ENCODE measurements at places on chromosomes 5 and 9.

- no peak for DNase-seq
Observed at GRCh38 chr9:89864257-89864656, 259.4 kb downstream of the GADD45G start.

DNA sequence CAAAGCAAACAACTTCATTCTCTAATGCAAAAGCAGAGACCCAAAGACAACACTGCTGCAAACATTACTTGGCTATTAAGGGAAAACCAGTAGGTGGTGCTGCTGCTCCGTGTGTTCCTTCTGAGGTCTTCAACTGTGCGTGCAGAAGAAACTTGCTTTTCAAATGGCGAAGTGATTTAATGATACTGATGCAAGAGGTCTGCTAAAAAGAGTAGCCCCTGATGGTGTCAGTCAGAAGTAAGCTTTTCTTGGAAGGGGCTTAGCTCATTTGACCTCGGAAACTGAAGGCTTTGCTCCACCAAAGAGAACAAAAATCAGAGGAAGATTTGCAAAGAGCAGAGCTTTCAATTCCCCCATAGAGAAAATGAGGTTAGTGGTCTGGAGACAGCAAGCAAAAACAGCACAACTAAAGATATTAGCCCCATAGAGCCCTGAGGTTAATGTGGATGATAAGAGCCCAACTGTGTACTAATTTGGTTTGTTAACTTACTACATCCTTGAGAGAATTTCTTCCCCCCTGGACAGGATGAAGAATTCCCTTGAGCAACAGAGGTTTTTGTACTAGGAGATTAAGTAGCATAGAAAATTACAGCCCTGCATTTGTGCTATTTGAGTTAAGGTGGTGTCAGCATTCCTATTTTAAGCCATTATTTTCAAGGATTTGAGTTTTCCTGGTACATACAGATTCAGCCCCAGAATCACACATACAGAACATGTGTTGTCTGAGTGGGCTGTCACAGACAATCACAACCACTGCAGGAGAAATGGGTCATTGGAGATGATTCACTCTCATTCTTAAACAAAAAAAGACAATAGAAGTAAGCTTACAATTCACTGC lies 153.2 kb upstream of the C9orf72 start:
- peak; percentile 69 for DNase-seq

DNA sequence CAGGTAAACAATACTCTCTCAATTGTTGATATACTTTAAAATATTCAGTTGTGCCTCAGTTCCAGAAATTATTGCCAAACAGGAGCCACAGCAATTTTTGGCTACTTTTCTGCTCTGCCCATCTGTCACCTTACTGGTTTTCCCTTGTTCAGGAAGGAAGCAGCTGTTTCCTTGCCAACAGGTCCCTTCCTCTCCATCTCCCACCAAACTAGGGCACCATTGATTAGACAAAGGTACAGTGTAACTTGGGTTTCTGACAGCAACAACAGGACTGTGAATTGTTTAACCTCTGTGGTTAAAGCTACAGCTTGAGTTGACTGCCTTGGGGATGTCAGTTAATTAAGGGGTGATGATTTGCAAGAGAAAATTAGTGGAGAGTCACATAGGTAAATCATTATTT lies 76.9 kb downstream of the PIP5K1B start:
- no peak for DNase-seq

DNA sequence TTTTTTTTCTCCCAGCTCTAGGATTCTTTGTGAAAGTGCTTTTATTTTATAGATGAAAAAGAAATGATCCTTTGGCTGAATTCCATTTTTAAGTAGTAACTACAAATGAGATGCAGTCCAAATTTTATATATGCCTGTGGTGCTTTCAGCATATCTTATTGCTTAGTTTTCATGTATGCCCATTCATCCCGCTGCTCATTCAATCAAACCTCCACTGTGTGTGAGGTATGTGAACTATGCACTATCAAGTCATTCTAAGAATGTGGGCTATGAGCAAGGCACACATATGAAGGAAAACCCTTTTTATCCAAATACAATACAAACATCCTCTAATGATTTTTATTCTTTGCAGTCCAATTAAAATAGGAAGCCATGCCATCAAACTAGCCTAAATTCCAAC lies 1069.1 kb upstream of the DMAC1 start:
- no peak for DNase-seq

- DNase-seq = peak; percentile 10
Observed at GRCh38 chr5:124825250-124825982, 79.0 kb upstream of the ZNF608 start.

- DNase-seq = no peak
Observed at GRCh38 chr5:146079695-146080373, 25.5 kb downstream of the PLAC8L1 start.

DNA sequence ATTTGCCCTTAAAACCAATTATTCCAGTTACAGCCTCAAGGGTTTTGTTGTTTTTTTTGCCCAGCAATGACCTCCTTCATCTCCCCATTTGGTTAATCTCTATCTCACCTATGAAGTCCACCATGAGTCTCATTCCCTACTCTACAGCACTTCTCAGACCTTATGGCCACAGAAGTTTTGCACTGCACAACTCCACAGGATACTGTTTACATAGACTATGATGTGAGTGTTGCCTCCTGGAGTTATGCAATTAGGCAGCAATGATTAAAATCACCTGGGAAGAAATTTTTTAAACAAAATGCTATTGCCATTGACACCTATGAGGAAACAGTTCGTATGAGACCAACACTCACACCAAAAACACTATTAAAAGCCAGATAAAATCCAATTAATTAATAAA lies 39.7 kb downstream of the ZDHHC21 start:
- DNase-seq = no peak

- no peak for DNase-seq
Observed at GRCh38 chr9:93119703-93119952, 14.4 kb downstream of the NINJ1 start.

GRCh38 chr5:97181856-97182545 lies 1.0 kb downstream of the RIOK2 start:
- no peak for DNase-seq

DNA sequence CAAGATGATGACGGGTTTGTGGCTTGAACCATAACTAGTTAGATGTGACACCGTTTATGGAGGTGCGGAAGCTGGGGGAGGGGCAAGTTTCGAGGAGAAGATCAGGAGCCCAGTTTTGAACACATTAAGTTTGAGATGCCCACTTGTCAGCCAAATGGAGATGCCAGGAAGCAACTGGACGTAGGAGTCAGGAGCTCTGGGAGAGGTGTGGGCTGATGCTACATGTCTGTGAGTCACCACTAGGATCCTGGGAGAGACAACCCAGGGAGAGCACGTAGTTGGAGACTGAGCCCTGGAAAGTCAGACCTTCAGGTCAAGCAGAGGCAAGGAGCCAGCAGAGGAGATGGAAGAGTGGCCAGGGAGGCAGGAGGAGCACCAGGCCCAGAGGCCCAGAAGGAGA lies 48.8 kb upstream of the SLC25A51 start:
- no peak for DNase-seq

DNA sequence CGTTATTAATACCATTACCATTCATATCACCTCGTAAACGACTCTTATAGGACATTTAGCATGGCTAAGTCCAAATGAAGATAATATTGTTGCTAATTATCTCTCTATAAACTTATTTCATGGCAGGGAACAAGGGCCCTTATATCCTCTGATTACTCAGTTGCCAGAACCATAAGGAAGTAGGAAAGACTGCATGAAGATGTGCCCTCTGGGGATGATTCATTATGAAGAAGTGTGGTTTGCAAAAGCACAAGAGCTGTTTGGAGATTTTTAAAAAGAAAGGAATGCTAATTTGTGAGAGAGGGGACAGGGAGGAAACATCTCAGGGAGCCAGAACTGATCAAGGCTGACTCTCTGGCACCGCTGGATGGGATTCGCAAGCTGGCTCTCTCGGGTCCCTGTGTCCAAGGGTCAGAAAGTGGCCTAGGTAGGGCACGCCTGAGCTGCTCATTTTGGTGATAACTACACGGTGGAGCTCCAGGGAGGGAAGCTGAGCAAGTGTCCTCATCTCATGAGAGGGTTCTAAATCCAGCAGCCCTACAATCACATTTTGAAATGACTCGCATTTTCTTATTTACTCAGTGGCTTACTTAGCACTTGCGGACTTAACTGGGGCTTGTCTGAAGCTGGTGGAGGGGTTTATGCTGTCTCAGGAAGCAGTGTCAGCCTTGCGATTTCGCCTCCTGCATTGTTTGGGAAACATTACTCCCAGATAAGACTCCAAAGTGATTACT lies 136.8 kb downstream of the C5orf15 start:
- DNase-seq = no peak

- DNase-seq = no peak
Observed at GRCh38 chr5:74251141-74252035, 389.1 kb downstream of the ENC1 start.

DNA sequence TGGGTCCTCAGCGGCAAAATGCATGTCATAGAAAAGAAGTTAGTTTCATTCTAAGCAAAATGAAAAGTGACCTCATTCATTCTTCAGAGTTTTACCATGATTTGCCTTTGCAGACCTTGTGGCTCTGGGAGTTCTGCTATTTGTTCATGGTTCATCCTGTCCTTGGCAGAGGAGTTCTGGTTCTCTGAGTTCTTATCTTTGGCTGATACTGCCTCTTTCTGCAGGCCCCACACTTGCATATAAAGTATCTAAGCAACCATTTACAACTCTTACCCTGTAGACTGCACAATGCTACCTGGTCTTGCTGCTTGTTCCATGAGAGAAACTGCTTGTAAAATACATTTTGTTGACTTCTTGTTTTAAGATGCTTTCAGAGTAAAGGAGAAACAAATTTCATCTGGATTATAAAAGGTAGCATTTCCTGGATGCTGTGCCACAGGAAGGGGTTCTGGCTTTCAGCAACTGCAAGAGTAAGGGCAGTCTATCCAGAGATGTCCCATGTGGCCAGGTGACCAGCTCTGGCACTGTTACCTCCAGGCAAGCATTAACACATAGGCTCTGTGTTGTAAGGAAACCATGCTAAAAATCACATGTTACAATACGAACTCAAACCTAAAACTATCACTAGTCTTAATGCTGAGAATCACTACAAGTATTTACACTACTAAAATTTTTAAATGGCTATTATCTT lies 513.2 kb downstream of the SPOCK1 start:
- DNase-seq = no peak

GRCh38 chr9:133470427-133470924 lies 8.4 kb downstream of the SLC2A6 start:
- DNase-seq = no peak

DNA sequence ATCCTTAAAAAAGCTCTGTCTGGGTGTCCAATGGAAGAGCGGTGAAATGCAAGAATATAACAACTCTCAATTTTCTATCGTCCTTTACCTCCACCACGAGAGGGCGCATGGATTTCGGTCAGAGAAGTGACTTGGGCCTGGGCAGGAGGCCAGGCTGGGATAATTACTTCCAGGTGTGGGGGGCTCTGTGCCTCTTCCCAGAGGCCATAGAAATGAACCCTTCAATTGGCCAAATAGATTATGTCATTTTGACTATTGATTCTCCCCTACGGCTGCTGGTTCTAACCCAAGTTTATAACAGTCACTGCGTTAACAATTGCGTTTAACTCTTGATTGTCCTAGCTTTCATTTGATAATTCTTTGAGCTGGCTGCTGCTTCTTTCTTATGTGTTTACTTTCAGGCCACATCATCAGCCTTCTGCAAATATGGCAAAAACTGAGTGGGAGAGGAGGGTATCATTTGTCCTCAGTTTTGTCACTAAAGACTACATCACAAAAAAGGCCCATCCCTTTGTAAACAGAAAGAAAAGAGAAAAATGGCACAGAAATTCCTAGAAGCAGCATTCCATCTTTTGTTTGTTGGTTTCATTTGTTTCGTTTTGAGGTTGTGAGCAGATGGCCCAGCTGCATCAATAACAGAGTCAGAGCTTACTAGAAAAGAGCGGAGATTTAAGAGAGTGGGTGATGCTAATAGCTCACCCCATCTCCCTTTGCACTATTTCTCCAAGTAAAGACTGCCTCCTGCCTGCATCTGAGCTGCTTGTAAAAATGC lies 45.4 kb upstream of the ZFR start:
- peak; percentile 89 for DNase-seq

DNA sequence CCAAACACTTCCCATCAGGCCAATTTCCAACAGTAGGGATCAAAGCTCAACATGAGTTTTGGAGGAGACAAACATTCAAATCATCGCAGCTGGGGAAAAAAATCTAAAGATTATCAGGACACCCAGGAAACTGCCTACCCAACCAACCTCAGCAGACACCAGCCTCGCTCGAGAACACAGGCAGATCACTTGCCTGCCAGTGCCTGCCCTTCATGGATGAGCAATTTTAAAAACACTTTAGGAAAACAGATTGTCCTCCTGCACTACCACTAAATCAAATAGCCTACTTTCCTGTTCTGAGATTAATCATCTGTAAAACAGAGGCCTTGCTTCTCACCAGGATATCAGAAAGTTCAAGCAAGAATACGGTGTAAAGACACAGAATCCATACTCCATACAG lies 14.7 kb upstream of the TMEM174 start:
- DNase-seq = no peak

DNA sequence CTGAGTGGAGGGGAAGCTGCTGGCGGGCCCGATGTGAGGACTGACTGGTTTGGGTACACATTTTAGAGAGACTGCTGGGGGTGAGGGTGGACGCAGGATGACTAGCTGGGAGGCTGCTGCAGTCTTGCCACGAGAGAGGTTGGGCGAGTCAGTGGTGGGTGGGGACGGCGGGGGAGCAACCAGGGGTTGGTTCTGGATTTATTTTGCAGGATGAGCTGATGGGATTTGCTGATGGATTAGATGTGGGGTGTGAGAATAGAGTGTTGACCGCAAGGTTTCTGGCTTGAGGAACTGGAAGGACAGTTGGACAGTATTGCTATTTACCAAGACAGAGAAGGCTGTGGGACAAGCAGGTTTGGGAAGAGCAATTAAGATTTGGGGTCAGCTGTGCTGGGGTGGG lies 5.8 kb upstream of the NDST1 start:
- DNase-seq = no peak

GRCh38 chr9:129398961-129399633 lies 221.0 kb upstream of the IER5L start:
- DNase-seq = no peak

GRCh38 chr5:127505905-127506304 lies 11.5 kb upstream of the PRRC1 start:
- DNase-seq = no peak

GRCh38 chr9:121966706-121967105 lies 126.4 kb downstream of the TTLL11 start:
- no peak for DNase-seq

DNA sequence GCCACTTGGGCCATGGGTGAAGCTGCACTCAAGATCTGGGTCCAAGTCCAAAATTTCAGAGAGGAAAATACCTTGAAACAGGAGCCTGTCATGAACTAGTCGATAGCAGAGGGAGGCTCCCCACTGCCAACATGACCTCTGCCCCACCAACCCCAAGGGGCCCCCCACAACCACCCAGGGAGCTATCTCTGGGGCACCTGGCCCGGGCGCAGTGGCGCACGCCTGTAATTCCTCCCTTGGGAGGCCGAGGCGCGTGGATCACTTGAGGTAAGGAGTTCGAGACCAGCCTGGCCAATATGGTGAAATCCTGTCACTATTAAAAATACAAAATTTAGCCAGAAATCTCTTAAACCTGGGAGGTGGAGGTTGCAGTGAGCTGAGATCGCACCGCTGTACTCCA lies 20.1 kb upstream of the HMCN2 start:
- DNase-seq = no peak

GRCh38 chr9:69295872-69296552 lies 29.0 kb upstream of the ENTREP1 start:
- no peak for DNase-seq

- DNase-seq = no peak
Observed at GRCh38 chr5:149808264-149808982, 78.3 kb downstream of the PPARGC1B start.

GRCh38 chr5:36111238-36111637 lies 40.4 kb downstream of the LMBRD2 start:
- DNase-seq = no peak
